ENCODE measurements at places on chromosomes 1 and 21.

GRCh38 chr1:18807334-18808063, 52.0 kb downstream of the TAS1R2 start:
- DNase-seq = no peak

DNA sequence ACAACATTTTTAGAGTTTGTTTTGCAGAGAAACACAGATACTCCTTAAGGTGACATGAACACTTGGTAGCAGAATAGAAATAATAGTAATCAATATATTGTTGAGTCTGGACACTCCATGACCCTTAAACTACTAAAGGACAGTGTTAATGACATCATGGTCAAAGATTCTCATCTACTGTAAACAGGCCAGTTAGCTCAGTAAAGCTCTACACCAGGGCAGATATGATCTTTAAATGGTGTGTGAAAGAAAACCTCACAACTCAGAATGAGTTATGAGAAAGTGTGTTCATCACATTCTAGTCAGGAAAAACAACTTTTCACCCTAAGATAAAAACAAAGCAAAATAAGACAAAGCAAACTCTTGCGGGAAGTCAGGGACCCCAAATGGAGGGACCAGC, 58.1 kb upstream of the ADAMTS5 start:
- no peak for DNase-seq

GRCh38 chr1:111620441-111620971, 917 bp downstream of the RAP1A start:
- no peak for DNase-seq

DNA sequence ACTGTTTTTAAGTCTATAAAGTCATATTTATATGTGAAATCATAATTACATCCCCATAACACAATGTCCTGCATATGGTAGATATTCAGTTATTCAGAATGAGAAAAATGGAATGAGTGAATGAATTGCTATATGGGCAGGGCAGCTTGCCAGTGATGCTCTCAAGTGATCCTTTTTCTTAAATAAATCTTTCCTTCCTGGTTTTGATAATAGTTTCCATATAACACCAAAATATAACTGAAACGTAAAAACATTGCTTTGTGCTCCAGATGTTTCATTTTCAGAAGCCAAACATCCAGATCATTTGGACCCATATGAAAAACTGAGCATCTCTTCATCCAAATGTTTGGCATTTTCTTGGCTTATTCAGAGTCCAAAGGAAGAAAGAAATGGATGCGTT, 30.2 kb upstream of the RGS8 start:
- no peak for DNase-seq

- no peak for DNase-seq
Measured at GRCh38 chr1:232547938-232548484, 81.9 kb downstream of the SIPA1L2 start.

- DNase-seq = no peak
Measured at GRCh38 chr1:115199416-115200132, 110.3 kb upstream of the TSPAN2 start.

DNA sequence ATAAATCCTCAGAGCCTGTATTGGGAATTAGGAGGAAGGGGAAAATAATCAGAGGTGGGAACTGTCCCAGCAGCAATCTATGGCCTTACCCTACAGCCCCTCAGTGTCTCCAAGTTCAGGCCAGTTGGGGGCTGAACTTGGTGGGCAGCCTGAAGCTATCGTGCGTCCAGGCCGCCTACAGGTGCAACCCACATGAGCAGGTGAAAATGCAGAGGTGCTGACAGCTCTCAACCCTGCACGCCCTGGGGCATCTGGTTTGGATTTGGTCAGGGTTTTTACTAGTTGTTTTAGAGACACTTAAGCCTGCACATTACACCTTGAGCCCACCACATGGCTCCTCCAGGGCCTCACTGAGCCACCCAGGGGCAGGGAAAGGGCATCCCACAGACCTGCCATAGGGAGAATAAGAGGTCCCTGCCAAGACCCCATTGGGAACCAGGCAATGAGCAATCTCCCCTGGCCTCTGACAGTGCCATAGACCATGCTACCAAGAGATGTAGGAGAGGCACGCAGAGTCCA, 209.5 kb downstream of the FOXD2 start:
- DNase-seq = no peak

DNA sequence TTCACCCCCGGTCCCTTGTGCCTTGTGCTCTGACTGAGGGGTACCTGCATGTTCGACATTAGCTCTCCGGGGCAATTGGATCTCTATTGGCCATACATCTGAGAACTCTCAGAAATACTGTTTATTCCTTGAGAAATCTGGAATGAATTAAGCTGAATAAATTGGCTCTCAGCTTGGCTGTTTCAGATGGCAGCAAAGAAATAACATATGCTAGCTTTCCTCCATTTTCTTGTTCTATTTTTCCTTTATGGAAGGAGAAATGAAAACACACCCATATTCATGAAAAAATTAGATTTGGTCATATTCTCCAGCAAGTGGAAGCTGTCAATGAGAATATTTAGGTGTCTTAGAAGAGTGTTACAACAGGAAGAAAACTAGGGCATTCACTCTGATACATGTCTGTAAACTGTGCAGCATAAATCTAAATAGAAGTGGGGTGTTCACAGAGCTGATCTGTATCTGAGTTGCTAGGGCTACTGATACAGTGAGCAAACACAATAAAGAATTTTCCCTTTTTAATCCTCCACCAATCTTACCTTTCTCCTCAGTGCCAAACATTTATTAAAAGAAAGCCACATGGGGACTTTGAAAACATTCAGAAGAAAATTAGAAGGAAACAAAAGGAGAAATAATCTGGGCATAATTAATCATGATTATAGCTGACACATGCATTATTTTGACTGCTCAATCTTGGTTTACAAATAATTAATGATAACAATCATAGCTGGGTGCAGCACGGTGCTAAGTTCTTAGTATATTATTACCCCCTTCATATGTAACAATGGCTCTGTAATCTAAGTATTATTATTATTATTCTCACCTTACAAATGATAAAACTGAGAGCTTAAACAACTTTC, 671.9 kb upstream of the USP24 start:
- DNase-seq = no peak

DNA sequence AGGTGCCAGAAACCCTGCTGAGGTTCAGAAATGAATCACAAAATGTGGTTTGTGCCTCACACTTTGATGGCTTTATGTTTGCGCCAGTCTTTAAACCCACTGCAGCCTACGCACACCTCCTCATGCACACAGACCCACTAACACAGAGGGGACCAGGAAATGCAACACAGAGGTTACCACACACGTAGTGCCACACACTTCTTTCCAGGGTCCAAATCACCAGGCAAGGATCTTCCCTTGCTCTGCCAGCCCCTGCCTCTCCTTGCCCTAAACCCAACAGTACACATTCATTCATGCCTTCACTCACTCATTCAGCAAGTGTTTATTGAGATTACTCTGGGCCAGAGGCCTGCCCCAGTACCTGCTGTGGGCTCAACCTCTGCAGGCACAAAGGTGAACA, 17.5 kb downstream of the MAB21L3 start:
- no peak for DNase-seq

GRCh38 chr21:26954662-26955121, 12.2 kb downstream of the ADAMTS5 start:
- DNase-seq = no peak

- DNase-seq = no peak
Measured at GRCh38 chr1:78104322-78104721, 58.6 kb downstream of the GIPC2 start.

DNA sequence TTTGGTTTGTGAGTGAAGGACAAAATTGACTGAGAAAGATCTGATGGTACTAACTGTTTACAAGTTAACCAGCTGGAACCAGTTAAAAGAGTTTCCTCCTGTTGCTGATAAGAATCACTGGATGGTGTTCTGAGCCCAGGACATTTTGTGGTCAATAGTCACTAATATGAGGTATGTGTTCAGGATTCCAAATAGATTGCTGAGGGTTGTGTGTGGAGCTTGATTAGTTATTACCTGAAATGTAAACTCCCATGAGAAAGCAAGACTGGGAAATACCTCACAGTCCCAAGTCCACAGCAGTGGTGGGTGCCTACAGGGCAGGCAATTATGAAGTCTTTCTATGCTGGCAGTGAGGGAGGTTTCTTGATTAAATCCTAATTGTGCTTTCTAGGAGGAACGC, 164.6 kb downstream of the DNM3 start:
- DNase-seq = no peak

DNA sequence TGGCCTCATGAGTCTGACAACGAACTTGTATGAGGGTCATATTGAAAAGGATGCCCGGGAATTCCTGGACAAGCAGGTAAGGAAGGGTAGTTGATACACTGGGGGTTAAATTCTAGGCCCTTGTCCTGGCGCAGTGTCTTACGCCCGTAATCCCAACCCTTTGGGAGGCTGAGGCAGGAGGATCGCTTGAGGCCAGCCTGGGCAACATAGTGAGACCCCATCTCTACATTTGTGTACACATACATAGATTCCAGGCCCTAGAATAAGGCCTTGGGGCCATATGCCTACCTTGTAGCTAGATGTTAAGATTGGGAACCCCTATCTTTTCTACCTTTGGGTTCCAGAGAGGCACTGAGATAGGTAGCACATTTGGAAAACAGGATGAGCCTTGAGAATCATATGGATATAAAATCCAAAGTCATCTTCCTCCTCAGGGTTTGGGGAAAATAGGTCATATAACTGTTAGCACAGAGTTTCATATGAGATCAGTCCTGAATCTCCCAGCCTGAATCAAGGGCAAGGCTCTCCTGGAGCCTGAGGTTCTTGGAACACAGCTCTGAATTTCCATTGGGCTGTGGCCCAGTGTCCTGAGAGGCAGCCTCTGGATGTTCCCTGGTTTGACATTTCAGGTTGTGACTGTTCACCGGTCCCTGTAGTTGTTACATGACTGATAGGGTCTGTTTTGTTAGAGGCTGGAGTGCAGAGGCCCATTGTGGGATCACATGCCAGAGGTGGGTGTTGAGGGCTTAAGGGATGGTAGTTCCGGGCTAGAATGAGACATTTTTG, 104.4 kb downstream of the PIK3R3 start:
- no peak for DNase-seq

DNA sequence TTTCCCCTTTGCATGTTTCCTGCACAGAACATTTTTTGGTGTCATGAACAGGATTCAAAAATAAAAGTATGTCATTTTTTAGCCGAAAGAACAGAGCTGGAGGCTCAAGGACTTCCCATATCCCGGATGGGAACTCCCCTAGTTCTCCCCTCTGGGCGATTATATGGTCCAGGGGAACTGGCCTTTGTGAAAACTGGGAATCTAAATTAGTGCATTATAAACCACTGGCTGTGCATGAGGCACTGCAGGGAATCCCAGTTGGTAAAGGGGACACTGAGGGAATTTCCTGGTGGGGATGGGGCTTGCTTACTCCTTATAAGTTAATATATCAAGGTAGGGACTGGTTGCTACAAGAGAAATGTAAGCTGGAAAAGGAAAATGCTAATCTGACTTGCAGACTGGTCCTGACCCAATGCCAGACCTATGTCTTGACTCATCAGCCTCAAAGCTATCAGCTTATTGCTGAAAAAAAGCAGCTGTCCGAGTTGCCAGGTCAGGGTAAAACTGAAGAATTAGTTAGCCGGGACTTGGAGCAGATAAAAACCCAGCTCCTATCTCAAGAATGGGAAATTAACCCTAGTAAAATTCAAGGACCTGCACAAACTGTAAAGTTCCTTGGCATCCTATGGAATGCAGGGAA, 122.6 kb downstream of the FCRL5 start:
- DNase-seq = no peak

DNA sequence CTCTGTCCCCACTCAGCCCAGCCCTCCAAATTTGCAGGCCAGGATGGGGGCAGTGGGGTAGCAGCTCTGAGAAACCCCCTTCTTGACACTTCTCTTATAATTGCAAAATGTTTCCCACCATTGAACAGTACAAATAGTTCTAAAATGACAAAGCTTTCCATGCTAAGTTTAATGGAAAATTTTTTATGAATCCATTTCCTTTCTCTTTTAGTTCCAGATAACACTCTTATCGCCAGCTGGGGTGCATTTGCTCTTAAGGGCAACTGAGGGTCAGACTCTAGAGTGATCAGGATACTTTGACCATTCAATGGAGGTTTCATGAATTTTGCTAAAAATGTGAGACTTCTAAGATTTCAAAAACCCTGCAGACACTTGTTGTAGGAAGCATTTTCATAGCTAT, 29.9 kb downstream of the PIK3C2B start:
- DNase-seq = no peak

- DNase-seq = no peak
Measured at GRCh38 chr1:61741711-61742619, at the start of gene PATJ. Gene PATJ (plus strand): TSS chr1:61742480. CDS start chr1:61762893, 20,413 bp downstream.

DNA sequence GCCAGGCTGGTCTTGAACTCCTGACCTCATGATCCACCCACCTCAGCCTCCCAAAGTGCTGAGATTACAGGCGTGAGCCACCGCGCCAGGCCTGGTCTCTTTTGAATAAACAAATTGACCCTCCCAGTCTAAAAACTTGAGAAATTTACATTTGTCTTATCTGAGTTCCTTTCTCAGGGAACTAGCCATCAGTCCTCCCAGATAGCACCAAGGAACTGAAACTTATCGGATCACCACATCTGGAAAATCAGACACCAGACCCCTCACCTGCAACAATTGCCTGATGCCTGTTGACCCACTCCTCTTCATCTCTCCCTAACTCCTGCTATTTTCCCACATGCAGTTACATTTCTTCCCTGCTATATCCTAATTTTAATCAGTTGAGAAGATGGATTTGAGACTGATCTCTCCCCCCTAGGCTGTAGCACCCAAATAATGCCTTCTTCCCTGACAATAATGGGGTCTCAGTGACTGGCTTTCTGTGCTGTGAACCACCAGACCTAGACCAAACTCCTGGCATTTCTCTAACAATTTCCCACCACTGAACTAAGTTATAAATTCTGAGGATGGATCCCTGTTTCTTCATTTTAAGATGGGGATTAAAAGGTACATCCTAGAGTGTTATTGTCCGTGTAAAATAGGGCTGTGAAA, 951 bp upstream of the CBR1 start:
- DNase-seq = no peak

DNA sequence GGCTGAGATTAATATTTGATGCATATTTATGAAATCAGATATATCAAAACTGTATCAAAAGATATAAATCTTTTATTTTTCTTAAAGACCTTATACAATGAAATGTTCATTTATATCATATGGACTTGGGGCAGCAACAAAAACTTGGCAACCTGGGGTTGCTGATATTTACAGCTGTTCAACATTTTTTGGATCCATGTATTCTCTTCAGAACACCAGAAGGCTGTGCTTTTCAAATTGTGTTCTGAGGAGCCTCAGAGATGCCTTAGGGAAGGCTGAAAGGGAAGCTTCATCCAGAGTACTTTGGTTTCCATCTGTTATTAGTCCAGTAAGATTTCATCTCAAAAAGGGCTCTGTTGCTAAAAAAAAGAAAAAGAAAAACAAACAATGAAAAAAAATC, 94.8 kb downstream of the DISC1 start:
- no peak for DNase-seq

DNA sequence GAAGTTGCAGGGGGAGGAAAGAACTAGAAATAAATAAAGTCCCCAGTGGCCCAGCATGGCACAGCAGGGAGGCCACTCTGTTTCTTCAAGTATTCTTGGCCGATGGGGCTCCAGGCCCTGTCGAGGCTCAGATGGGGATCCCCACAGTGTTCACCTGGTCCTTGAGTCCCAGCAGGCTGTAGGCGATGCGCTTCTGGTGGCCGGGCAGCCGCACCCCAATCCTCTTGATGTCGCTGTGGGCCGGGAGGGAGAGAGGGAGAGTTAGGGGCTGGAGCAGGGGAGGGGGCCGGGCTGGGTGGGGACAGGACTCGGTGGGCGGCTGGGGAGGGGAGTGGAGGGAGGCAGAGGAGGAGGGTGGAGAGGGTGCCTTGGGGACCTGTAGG, 30.8 kb downstream of the EPHA2 start:
- DNase-seq = no peak

Measured in Panc1 (cell line).